K562 (cell line): ENCODE measurements at places on chromosomes 11 and 22.
A peak's percentile ranks its signal among the peaks of the same experiment; 100 is the strongest.

DNA sequence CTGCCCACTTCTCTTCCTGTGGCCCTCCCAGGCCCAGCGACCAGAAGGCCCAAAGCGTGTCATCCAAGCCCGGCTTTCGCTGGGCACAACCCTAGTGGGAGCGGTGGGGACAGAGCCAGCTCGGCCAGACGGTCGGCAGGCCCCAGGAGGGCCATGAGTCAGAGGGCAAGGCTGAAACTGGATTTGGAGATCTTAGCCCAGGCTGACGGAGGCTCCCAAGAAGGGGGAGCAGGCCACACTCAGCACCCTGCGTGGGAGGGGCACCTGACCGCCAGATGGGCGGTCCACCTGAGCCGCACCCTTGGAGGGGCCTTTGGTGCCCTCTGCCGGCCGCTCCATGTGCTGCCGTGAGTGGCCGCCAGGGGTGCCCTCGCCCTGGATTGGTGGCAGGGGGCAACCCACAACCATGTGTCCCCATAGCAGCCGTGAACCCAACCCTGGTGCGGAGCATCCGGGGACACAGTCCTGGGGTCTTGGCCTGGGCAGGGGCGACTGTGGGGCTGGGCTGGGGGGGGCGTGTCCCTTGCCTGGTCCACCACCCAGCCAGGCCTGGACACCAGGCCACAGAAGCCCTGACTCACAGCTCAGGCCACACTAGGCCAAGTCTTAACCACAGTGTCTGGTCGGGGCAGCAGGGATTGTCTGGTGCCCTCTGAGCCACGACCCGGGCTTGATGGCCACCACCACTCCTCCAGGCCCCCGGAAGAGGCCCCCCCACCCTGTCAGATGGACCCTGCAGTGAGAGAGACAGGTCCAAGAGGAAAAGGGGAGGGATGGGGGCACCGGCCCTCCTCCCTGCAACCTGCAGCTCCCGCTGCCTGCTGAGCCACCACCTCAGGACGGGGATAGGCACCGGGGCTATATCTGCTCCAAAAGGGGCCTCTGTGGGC lies 19.2 kb upstream of the TALDO1 start:
- peak; percentile 94 for DNase-seq

GRCh38 chr22:20439556-20439927 lies 1.9 kb upstream of the SCARF2 start:
- DNase-seq = no peak

GRCh38 chr11:328012-328411 lies 7.4 kb upstream of the IFITM3 start:
- DNase-seq = no peak

DNA sequence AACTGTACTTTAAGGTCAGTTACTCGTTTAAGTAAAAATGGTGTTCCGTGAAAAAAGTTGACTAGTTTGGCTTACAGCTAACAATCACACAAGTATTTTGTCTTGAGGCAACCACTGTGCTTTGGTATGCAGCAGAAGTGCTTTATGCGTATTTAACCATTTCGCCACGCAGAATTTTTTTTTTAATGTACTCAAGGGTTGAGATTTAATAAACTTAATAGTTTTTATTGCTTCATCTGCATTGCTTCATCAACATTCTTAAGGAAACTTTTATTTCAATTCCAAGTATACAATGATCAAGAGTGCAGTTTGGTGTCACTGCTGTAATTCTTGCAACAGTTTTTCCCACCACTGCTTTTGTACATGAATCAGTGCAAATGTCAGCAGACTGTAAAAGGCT lies 66.4 kb downstream of the ZNRF3 start:
- DNase-seq = no peak

- DNase-seq = no peak
These were observed 306.3 kb upstream of the ANO3 start for GRCh38 chr11:26025676-26026075.

GRCh38 chr11:99687320-99687719 lies 666.6 kb downstream of the CNTN5 start:
- DNase-seq = no peak

DNA sequence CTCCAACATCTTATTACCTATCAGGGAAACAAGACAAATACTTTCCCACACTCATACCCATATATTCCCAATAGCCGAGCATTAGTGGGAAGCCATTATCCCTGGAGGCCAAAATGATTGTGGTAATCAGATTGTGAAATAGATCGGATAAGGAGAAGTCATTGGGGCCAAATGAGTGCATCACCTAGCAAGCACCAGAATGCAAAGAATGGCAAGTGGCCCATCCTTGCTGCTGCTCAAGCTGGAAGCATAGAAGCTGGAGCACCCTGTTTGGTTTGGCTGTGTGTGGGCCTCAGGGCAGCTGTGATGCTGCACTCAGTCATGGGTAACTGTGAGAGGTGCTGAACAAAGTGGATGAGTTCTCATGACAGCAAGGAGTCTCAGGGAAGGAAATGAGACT lies 18.7 kb upstream of the DBX1 start:
- DNase-seq = no peak

GRCh38 chr22:20565079-20565734 lies 57.8 kb downstream of the MED15 start:
- DNase-seq = no peak

GRCh38 chr11:34988294-34989255 lies 72.2 kb downstream of the PDHX start:
- no peak for DNase-seq
